ENCODE measurements at places on chromosomes 11 and 22.

DNA sequence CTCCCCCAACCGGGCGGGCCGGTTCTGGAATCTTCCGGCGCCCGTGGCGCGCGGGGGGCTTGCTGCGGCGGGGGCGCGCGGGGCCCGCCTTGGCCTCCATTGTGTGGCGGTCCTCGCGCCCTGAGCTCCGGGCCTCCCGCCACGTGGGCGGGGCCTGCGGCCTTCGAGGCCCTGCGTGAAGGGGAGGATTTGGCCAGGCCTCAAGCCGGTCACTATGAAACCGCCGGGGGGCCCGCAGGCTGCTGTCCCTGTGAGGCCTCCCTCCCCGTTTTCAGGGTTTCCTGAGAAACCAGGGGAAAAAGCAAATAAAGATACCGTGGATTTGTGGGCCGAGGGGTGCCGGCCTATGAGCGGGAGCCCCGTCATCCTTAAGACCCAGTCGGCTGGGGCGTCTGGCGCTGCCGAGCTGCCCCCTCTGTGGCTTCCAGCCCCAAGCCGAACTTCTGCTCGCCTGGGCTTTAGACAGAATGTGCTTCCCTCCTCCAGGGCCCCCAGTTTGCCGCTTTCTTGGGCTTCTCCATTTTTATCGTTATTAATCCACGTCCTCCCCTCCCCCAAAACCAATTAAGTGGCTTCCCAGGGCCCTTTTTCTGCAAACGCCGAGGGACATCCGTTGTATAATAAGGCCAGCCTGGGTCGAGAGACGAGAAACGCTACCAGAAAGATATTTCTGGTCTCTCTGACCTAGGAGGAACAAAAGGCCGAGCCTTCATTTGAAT, 602 bp downstream of the EWSR1 start:
- no peak for DNase-seq

DNA sequence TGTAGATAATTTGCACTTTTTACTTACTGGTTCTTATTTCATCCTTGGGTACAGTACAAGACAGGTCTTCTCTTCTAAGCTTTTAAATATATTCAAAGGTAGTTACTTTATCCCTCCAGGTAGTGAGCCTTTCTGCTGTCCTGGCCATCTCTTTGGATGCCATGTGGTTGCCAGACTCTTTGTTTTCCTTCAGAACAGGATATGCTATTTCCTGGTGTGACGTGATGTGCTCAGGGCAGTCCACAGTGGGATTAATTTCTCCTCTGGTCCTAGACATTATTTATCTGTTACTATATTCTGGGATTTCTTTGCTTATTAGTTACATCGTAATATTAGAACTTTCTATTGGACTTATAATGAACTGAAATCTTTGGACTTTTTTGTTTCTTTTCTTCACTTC, 63.7 kb downstream of the PPP6R3 start:
- DNase-seq: no peak

GRCh38 chr11:1532014-1532586, 40.0 kb downstream of the DUSP8 start:
- no peak for DNase-seq

DNA sequence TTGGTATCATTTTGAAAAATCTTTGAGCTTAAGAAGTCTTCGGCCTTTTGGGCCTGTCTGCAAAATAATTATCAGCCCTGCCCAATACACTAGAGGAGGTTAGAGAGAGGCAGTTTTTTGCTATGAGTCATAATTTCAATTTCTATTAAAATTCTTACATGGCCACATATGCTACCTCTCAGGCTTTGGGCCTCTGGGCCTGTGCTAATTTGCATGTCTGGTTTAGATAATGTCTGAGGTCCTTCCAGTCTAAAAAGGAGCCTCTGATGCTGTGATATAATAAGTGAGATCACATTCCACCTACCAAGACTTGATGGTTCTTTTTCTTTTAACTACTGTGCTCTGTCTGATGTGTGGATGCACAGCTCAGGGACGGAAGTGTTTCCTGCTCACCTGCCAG, 70.8 kb downstream of the KCNJ1 start:
- DNase-seq: no peak

DNA sequence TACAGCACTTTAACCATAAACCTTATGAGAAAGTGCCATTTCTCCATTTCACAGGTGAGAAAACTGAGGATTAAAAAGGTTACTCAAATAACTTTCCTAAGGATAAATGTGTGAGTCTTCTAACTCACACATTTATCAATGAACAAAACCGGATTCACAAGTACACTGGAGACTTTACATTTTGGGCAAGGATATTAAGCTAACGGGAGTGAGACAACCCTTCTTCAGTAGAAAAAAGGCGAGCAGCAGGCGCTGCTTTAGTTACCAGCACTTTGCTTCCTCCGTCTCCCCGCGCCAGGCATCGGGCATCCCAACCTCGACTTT, 356 bp upstream of the TTC12 start:
- DNase-seq: no peak

- DNase-seq: no peak
Measured at GRCh38 chr11:4826425-4826824, 5.3 kb downstream of the OR51F2 start.

DNA sequence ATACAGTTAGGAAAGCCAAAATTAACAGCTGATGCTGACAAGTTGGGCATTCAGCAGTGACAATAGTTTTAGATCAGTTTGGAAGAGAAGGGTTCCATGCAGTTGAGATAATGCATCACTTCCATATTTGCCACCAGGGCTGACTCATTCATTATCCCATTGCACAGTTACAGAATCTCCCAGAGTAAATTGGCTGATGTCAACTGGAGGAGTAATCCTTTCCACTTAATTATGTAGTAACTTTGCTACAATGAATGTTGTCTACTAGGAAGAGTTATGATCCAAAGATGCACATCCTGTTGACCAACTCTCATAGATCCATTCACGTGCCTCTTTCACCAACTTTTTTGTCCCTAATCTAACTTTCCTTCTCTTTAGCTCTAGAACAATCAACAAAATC, 123.3 kb upstream of the LUZP2 start:
- no peak for DNase-seq

GRCh38 chr11:34180040-34180813, 74.8 kb downstream of the NAT10 start:
- no peak for DNase-seq

GRCh38 chr11:46930089-46930488, 6.5 kb upstream of the CSTPP1 start:
- DNase-seq: no peak

- DNase-seq: peak; percentile 42
Measured at GRCh38 chr22:37777122-37777687, 30.5 kb upstream of the GCAT start.

Data from non-pigmented ciliary epithelial cell (primary cell).